ENCODE measurements at places on chromosomes 12 and 14.

DNA sequence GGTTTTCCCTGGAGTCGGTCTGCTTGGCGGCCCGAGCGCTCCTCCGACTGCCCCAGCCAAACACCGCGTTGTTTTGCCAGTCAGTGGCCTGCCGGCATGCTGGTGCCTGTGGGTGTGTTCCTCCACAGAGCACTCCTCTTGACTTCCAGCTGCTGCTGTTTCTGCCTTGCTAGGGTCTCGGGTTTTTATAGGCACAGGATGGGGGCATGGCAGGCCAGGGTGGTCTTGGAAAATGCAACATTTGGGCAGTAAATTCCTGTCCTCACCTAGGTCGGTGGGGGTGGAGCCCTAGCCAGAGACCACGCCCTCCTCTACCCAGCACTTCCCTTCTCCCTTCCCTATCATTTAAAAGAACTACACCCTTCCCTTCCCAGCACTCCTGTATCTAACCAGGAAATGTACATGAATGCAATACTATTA, 34.7 kb upstream of the VASH1 start:
- DNase-seq: no peak

DNA sequence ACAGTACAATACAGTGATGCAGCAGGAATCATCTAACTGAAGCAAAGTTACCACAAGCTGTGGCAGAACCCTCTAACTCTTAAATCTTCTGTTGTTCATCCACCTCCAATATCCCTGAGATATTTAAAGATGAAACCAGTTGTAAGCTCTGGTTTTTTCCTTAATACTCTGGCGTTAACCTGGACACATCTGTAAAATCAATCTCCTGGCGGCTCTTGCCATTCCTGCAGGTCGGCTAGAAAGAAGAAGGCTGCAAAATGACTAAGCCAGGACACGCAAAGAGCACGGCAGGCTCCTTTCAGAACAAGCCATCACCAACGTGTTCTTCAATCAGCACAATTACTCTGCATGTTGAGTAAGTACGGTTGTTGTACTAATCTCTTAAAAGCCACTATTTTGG, 309.3 kb downstream of the MED13L start:
- DNase-seq: no peak

- DNase-seq: no peak
Observed at GRCh38 chr12:42918443-42918842, 328.9 kb upstream of the PRICKLE1 start.

GRCh38 chr14:74661726-74662450, 49.9 kb upstream of the LTBP2 start:
- DNase-seq: no peak

GRCh38 chr12:98399532-98399931, 115.9 kb upstream of the TMPO start:
- DNase-seq: no peak

DNA sequence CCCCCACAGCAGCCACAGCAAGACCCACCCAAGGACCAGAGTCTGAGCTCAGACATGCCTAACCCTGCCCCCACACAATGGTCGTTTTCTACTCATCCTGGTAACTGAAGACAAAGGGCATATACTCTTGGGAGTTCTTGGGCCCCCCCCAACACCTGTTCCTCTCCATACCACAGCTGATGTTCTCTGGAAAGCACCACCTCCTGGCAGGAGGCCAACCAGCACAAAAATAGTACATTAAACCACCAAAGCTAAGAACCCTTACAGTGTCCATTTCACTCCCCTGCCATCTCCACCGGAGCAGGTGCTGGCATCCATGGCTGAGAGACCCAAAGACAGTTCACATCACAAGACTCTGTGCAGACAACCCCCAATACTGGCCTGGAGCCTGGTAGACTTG, 80.6 kb upstream of the DAAM1 start:
- peak; percentile 12 for DNase-seq

DNA sequence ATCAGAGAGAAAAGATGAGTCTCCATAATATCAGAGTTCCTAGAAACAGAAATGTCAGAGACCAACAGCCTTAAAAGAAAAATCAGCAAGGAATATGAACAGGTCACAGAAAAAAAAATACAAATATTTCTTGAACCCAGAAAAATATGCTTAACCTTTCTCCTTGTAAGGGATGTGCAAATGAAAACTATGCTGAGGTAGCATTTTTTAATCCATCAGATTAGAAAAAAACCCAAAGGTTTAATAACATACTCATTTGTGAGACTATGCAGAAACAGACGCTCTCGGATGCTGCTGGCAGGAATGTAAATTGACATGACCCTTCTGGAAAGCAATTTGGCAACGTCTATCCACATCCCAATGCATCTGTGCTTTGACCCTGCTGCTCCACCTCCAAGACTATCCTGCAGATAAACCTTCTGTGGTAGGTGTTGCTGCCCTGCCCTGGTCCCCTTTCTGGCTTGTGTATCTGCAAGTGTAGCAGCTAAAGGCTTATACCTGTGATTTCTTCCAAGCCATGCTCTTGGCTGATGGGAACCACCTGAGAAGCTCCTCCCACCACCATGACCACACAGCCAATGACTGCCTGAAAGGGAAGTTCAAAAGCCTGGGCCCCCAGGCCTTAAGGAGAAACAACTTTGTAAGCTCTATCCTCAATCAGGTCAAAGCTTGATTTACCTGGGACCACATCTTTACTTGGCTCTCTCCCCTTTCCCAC, 49.4 kb downstream of the LTBP2 start:
- no peak for DNase-seq

GRCh38 chr14:89856871-89857345, 97.6 kb downstream of the EFCAB11 start:
- no peak for DNase-seq

GRCh38 chr14:104265918-104266630, 127.7 kb downstream of the KIF26A start:
- DNase-seq: no peak

DNA sequence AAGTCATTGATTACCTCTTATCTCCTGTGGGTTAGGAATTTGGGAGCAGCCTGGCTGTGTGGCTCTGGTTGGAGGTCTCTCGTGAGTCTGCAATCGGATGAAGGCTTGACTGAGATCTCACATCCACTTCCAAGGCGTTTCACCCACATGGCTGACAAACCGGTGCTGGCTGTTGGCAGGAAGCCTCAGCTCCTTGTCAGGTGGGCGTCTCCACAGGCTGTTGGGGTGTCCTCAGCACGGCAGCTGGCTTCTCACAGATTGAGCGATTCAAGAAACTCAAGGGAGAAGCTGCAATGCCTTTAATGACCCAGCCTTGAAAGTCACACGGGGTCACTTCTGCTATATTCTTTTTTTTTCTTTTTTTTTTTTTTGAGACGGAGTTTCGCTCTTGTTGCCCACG, 28.6 kb upstream of the CORO1C start:
- no peak for DNase-seq

DNA sequence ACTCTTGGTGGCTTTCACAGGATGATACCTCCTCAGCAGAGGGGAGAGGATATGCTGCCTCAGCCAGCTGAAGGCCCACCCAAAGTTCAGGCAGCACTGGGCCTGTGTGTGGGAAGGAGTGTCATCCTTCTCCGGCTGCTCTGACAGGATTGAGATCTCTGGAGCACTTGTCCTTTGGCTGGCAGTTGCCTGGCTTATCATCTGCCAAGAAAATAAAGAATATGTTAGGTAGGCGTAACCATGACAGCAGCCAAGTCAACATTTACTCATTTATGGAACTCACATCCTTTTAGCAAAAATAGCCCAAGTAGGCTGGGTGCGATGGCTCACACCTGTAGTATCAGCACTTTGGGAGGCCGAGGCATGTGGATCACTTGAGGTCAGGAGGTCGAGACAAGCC, 68.5 kb downstream of the PPFIBP1 start:
- DNase-seq: no peak

DNA sequence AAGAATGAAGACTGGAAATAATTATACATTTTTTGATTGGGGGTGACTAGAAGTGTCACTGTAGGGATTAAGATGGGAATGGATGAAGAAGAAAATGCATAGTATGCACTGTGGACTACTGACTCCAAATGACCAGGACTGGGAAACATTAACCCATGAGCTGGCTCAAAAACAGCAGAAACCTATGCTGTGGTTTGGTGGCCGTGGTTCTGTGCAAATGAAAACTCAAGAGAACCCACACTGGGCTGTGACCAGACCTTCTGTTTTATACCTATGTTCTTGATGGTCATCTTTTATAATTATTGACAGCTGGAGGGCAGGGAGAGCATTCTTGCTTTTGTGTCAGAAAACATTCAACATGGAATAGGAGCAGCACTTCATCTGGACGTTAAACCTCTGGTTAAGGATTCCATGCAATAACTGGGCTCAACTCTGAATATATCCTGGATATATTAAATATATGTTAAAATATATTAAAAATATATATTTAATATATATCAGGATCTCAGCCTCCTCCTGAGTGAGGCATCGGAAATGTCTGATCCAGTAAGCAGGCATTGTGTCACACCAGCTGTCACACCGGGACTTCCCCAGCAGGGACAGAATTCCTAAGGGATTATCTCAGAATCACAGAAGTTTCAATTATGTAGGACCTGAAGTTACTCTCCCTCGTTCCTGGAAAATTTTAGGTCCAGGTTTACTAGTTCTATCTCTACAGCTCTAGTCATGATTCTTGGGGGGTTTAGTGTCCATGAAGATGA, 48.5 kb downstream of the BBS10 start:
- DNase-seq: no peak

GRCh38 chr14:102565331-102565887, 27.0 kb upstream of the RCOR1 start:
- DNase-seq: peak; percentile 39

DNA sequence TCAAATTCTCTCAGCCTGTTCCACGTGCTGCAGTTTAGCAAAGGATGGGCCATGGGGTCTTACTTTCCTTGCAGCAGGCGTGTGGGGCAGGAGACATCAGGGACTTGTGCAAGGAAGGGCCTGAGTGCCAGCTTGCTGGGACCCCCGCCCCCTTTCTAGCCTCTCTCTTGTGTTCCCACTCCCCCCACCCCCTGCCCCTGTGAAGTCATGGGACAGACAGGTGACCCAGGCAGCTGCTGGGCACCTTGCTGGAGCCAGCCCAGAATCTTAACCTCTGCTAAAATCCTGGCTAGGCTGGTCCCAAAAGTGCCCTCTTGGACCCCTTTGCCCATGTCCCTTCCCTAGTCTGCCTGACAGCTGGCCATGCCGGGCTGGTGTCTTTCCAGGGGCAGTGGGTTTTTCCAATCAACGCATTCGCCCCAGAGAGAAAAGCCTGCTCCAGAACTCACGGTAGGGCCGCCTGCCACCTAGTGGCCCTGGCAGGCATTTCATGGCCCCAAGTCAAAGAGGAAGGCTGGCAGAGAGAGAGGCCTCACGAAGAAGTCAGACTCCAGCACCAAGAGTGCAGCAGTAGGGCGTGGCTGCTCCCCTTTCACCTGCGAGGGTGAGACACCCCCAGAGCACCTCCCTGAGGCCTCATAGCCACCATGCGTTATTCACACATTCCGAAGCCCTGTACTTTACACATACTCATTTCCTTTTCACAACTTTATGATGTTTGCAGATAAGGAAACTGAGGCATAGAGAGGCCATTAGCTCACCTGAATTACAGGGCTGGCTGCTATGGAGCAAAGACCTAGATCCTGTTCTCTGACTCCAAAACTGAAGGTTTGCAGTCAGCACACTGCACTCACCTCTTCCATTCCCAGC, 67.4 kb downstream of the LGMN start:
- DNase-seq: peak; percentile 87
